Stimulated activated CD8-positive, alpha-beta memory T cell treated with anti-CD3 and anti-CD28 coated beads, Interleukin-7, amount 100 ng/mL, for 1 hour (primary cell): ENCODE measurements at places on chromosomes 3 and 15.

- DNase-seq = no peak
These were observed 14.0 kb downstream of the VILL start for GRCh38 chr3:38004415-38005075.

- DNase-seq = no peak
These were observed 1.4 kb downstream of the LCTL start for GRCh38 chr15:66564136-66565041.

GRCh38 chr3:147318900-147319299, 87.4 kb downstream of the ZIC4 start:
- DNase-seq = no peak

- no peak for DNase-seq
These were observed 145.6 kb upstream of the SLC2A2 start for GRCh38 chr3:171172070-171172469.

GRCh38 chr3:183158551-183159006, 4.0 kb downstream of the LAMP3 start:
- DNase-seq = no peak

DNA sequence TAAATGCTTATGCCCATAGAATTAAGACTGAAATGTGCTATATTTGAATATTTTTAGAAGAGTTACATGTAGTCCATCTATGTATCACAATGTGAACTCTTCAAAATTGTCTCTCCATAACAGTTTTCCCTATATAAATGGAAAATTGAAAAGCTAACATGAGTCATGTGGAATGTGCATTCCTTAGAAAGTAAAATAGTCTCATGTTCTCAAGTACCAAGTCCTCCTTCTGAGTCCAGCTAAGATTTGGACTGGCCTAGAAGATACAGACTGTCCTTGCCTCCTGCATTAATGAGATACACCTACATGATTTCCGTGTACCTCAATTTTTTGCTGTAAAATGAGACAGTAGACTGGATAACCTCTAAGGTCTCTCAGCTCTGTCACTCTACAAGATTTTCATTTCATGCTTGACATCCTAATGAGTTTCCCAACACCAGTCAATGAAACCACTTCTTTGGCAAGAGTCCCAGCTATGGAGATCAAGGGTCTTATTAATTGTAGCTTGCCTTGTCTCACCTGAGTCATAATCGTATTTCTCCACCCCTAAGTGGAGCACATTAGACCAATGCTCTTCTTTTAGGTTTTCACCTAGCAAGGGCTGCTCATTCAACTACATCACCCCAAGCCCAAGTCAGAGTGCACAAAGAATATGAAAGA, 350.6 kb upstream of the IL12A start:
- no peak for DNase-seq

GRCh38 chr3:18124501-18124900, 300.6 kb downstream of the SATB1 start:
- DNase-seq = no peak

- no peak for DNase-seq
These were observed 3.5 kb downstream of the ITGA11 start for GRCh38 chr15:68428431-68428940.

DNA sequence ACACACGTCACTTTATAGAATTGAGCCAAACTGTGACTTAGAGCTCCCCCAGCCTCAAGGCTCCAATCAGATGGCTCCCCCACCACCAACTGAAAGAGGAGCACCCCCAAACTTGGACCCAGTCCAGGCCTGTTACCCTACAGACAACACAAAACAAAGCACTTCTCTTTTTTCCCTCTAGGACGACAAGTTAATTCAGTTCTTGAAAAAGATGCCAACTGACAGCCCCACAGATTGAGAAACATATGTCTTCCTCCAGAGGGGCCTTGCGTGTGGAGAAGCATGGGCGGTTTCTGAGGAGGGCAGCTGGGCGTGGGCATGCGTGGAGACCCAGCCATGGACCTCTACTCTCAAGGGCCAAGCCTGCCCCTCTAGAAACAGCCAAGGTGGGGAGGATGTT, 229.5 kb downstream of the SHQ1 start:
- DNase-seq = no peak

DNA sequence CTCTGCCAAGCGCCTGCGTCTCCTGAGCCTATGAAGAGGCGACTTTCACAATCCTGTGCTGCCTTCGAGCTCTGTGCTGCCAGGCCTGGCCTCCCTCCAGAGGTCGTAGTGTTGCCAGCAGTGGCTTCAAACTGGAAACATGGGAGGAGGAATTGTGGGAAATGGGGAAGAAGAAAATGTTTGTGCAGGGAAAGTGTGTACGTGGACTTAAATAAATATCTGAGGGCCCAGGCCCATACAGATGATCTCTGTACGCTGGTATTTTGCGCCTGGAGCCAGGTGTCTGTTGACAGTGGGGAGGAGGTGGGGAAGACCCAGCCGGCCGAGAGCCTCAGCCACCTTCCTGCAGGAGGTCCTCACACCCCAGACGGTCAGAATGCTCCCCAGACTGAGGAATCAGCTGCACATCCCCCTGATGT, 44.6 kb downstream of the ZBTB38 start:
- no peak for DNase-seq

GRCh38 chr3:149575213-149575960, 82.4 kb downstream of the WWTR1 start:
- DNase-seq = no peak

- no peak for DNase-seq
These were observed 90.0 kb upstream of the SPATA12 start for GRCh38 chr3:56970461-56970879.

- no peak for DNase-seq
These were observed 67.2 kb downstream of the RPL39L start for GRCh38 chr3:187072102-187072501.

DNA sequence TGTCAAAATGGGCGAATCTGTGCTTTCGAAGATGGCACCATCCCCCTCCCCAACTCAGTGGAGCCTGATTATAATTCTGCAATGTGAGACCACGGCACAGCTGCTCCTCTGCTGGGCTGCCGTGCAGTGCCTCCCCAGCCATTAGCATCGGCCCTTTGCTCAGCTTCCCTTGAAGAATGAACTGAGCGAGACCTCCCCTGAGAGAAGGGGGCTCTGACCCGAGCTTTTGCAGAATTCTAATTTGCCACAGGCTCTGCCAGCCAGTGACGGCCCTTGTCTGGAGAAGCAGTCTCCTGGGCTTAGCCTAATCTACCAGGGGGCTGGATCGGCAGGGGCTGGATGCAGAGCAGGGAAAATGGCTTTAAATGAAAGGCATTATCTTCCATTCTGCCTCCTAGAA, 57.2 kb downstream of the GLDN start:
- no peak for DNase-seq

DNA sequence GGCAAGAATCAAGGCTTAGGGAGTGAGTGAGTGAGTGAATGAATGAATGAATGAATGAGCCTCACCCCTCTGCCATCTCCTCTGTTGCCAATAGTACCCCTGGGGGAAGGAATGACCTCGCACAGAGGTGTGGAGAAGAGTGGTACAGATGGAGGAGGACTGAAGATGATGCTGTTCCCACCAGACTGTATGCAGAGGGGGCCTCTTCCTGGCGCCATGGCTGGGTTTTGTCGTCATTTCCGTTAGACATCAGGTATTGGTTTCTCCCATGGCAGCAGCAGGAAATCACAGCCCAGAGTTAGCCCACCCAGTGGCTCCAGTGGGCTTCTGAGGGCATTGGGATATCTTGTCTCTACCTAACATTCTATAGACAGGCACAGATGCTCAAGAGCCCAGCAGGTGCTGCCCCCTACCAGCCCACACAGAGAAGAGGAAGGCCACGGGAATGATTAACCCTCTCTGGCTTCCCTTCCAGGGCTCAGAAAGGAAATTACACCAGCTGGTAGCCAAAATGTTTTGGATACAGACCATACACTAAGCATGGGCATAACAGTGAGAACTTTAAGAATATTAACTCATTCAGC, 109.8 kb upstream of the SLC6A11 start:
- DNase-seq = no peak
